ENCODE measurements at places on chromosomes 12 and 14.

DNA sequence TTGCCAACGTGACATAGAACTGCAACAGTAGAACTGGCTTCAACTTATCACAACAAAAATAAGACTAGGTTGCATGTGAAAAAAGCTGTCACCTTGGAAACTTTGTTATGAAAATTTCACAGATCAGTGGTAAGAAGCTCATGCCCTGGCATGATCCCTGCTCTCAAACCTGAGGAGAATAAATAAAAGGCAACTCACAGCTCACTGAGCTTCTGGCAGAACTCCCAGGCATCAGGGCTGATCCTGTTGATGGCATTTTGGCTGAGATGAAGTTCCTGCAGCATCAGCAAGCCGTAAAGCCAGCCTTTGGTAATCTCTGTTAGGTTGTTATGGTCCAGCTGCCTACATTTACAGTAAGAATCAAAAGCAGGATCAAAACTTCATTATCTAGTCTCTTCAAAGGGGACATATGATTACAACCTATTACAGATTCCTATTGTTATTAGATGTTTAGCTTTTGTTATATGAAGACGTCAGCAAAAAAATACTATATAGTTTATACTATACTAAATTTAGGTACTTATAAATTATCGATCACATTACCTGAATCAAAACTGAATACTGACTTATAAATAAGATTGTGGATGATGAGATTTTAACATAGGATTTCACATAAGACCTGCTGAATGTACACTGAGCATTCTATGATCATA, 32.0 kb downstream of the LRIG3 start:
- peak; percentile 45 for DNase-seq

DNA sequence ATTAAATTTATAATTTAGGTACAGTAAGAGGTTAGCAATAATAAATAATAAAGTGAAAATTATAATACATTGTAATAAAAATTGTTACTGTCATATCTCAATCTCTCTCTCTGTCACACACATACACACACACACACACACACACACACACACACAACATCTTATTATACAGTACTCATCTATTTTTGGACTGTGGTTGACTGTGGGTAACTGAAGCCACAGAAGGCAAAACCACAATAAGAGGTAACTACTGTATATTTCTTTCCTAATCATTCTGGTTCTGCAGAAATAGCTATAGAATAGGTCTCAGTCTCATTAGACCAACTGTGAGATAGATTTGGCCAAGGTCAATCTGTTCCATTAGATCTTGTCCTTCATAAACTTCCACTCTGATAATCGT, 33.1 kb upstream of the PTPRO start:
- DNase-seq = no peak

GRCh38 chr12:28350502-28350901, 160.2 kb downstream of the CCDC91 start:
- DNase-seq = no peak

- no peak for DNase-seq
Observed at GRCh38 chr12:4056910-4057845, 184.0 kb upstream of the PARP11 start.

DNA sequence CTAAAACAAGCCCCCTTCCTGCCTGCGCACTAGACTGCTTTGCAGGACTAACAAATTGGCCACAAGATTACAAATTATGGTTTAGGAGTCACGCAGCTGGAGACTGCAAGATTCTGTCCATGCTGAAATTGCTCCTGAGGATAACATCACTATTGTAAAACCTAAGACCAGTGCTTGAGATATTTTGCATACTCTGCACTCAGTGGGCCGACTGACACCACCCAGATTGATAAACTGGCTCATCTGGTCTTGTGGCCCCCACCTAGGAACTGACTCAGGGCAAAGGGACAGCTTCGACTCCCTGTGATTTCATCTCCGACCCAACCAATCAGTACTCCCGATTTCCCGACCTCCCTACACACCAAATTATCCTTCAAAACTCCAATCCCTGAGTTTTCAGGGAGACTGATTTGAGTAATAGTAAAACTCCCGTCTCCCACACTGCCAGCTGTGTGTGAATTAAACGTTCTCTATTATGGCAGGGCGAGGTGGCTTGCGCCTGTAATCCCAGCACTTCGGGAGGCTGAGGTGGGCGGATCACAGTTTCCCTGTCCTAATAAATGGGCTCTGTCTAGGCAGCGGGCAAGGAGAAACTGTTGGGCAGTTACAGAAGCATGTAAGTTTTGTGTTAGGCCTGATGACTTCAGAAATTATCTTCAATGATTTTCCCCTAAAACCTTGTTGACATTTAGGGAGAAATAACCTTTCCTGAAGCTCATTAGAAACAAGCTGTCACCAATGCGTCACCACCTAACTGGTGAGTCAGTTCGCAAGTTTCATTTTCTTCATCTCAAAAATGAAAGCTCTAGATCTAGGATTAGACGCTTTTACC, 5.3 kb upstream of the UBC start:
- no peak for DNase-seq

DNA sequence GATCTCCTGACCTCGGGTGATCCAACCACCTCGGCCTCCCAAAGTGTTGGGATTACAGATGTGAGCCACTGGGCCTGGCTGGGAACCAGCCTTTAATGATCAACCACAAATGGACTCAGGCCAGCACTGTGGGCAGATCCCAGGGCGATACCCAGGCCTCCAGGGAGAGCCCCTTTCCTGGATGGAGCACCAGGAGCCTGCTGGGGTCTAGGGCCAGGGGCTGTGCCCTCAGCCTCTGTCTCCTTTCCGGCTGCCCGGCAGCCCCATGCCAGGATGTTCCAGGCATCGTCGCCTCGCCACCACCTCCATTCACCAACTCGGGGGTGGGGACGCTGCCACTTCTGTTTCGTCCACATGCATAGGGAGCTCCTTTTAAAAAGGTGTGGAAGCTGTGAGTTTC, 2.3 kb downstream of the ADGRD1 start:
- DNase-seq = no peak

- DNase-seq = no peak
Observed at GRCh38 chr12:26919216-26919555, 18.6 kb downstream of the INTS13 start.

DNA sequence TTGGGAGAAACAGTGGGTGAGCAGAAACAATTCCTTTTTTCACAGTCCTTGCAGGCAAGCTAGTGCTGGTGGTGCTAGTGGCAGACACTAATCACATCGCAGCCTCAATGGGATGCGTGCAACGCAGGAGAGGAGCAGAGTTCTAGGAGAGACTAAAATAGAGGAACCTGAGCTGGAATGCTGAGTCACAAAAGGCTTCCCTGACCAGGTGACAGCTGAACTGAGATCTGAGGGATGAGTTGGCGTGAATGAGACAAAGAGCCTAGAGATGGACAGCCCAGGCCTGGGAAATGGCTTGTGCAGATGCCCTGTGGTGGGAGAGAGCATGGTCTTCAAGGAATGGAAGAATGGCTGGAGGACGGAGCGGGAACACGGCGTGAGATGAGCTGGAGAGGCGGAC, 25.8 kb downstream of the ACADS start:
- DNase-seq = no peak

GRCh38 chr14:34078117-34078743, 127.4 kb upstream of the EGLN3 start:
- DNase-seq = no peak

DNA sequence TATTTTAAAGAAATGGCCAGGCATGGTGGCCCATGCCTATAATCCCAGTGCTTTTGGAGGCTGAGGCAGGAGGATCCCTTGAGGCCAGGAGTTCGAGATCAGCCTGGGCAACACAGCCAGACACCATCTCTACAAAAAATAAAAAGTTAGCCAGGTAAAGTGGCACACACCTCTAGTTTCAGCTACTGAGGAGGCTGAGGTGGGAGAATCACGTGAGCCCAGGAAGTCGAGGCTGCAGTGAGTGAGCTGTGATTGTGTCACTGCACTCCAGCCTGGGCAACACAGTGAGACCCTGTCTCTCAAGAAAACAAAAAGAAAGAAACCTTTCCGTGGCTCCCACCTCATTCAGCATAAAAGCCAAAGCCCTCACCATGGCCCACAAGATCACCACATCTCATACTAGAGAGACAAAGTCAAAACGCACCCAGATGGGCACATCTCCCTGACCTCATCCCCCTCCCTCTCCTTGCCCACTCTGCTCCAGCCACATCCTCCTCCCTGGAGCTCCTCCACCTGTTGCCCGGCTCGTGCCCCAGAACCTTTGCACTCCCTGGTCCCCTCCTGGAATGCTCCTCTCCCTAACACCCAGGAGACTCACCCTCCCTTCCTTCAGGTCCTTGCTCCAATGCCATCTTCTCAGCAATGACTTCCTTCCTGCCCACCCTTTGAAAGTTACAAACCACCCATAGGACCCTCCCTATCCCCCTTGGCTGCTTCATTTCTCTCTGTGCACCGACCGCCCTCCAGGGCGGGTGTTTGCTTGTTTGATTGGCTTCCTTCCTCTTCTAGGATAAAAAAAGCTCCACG, 4.8 kb upstream of the SCARB1 start:
- no peak for DNase-seq

DNA sequence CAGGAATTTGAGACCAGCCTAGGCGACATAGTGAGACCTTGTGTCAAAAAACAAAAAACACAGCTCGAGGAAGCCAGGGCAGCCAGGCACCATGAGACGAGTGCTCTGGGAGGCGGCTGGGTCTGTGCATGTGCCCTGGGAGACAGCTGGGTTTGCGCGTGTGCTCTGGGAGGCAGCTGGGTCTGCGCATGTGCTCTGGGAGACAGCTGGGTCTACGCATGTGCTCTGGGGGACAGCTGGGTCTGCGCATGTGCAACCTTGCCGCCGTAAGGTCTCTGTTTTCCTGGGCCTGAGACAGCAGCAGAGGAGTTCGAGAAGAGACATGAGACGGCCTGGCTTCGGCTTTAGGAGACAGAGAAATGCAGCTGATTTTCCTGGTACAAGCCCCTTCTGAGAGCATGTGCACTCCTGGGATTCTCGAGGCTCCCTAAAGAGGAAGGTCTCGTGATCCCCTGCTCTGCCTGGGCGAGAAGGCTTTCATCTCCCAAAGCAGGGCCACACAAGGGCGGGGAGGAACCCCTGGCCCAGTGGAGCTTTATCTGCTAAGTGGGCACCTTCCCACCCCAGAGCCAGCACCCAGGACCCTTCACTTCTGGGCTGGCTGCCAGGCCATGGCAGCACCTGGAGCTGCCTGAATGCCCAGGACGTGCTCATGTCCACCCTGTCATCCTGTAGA, 3.5 kb upstream of the BDKRB1 start:
- no peak for DNase-seq

DNA sequence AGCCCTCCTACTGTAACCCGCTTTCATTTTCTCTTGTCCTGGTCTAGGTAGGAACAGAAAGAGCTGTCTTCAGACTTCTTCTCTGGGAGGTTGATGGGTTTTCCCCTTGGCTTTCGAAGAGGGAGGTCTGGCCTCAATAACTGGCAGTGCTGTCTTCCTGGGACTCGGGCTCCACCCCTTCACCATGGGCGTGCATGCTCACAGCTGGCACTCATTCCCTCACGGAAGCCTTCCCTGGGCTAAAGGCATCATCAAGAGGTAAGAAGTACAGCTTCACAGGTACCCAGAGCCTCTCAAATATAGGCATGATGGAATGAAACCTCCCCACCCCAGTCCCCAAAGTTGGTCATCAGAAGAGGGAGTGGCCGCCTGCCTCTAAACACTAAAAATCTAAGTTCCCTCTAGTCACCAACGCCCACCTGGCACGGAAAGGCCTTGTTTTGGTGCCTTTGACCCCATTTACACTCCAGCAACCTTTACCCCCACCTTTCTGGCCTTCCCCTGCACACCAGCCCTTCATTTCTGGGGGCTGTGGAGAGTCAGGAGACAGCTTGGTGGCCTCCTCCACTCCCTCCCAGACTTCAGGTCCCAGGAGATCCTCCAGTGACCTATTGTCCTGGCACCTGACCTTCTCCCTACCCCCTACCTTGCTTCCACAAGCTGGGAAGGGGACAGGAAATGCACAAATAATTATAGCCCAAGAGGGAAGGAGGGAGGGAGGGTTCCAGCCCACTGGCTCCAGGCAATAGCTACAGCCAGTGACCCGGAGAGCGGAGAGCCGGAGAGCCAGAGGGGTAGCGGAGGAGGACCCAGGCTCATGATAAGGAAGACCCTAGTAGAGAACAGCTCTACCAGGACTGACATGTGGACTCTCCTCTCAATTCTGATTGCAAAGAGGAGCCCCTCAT, 2.8 kb downstream of the RAPGEF3 start:
- no peak for DNase-seq

GRCh38 chr12:87283886-87284285, 745.3 kb downstream of the C12orf50 start:
- no peak for DNase-seq

DNA sequence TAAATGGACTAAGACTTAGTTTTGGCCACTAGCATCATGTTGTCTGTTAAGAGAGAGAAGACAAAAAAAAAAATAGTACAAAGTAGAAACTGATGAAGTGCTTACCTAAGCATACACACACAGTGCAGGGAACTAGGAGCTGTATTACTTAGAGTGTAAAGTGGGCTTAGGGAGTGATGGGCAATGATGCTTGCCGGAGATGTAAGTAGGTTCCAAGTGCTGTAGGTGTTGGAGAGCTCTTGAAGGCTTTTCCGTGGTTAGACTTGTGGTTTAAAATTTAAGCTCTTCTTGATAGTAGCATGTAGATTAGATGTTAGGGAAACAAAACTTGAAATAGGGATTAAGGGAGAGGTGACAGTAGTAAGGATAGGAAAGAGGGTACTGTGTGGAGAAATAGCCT, 34.7 kb downstream of the MIA2 start:
- no peak for DNase-seq

- no peak for DNase-seq
Observed at GRCh38 chr14:22509751-22510300, 79.2 kb downstream of the DAD1 start.

GRCh38 chr14:78245238-78245637, 75.1 kb downstream of the NRXN3 start:
- no peak for DNase-seq

- peak; percentile 67 for DNase-seq
Observed at GRCh38 chr12:120100630-120101029, 15.9 kb downstream of the RAB35 start.

GRCh38 chr14:102472791-102473150, 36.8 kb downstream of the ANKRD9 start:
- DNase-seq = no peak

GRCh38 chr12:69872804-69873203, 47.8 kb downstream of the MYRFL start:
- no peak for DNase-seq

DNA sequence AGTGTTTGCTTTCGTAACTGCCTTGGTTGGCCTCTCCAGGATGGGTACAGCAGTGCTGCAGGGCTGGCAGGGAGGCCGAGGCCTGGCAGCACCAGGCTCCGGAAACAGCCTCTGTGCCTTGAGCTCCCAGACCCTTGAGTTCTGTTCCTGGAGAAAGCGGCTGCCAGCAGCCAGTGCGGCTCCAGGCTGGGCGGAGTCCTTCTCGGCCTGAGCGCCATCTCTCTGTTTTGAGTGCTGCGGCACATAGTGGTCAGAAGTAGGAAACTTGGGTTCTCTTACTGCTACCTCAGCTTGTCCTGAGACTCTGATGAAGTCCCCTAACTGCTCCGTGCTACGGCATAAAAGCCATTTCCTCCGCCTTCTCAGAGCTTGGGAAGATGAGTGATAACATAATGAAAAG, 65.9 kb downstream of the KCNA1 start:
- DNase-seq = no peak

- DNase-seq = no peak
Observed at GRCh38 chr12:14426792-14427191, 61.3 kb downstream of the ATF7IP start.
